Muscle of arm (tissue), 14 donors: ENCODE measurements at places on chromosomes 7 and 10. TPM values are rescaled to one million over a fixed set of nuclear protein-coding genes. Genes with fewer than 3 reads are reported as not detected.

C10orf105 gene
- polyA plus RNA-seq, result 0.24 TPM

DNA sequence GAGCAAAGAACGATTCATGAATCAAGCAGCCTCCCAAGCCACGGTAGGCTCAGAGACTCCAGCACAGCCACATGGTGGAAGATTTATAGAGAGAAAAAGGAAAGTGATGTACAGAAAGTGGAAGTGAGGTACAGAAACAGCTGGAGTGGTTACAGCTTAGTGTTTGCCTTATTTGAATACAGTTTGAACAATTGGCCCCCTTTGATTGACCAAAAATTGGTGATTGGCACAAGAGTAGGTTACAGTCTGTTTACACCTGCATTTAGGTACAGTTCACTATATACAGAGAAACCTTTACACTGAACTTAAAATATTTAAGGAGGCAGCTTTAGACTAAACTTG lies 136.4 kb upstream of the ASAH2 start:
- no peak for DNase-seq

AIFM2 gene
- 2.0 TPM for polyA plus RNA-seq

PDIA4 gene
- not detected for polyA plus RNA-seq

SPDYE9 gene
- polyA plus RNA-seq, result 0.17 TPM

ITIH5 gene
- 44.8 TPM for polyA plus RNA-seq

GRCh38 chr7:116560021-116560970 lies 35.5 kb downstream of the CAV1 start:
- no peak for DNase-seq

DNA sequence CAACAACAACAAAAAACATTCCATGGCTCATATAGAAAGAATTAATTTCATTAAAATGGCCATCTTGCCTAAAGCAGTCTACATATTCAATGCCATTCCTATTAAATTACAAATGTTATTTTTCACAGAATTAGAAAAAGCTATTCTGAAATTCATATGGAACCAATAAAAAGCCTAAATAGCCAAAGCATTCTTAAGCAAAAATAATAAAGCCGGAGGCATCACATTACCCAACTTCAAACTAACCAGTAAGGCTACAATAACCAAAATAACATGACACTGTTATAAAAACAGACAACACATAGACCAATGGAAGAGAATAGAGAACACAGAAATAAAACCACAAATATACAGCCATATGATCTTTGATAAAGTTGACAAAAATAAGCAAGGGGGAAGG lies 330.4 kb downstream of the KIF20B start:
- DNase-seq, result no peak

ST8SIA6 gene
- 2.0 TPM for polyA plus RNA-seq

PLAC9 gene
- 60.8 TPM for polyA plus RNA-seq

DNA sequence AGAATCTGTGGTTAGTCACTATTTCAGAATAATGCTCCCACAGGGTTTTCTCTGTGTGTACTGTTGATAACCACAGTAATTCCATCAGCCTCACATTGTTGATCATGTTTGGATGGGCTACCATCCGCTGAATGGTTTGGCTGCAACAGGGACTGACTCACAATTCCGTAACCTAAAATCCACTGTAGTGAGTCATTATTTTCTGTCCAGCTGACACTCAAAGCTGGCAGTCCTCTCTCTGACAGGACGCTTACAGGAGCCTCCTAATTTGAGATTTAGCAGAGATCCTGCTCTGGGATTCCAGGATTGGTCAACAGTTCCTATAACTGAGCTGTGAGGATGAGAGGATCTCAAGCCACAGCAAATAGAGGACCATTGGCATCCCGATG lies 32.7 kb downstream of the VWA2 start:
- no peak for DNase-seq

DNA sequence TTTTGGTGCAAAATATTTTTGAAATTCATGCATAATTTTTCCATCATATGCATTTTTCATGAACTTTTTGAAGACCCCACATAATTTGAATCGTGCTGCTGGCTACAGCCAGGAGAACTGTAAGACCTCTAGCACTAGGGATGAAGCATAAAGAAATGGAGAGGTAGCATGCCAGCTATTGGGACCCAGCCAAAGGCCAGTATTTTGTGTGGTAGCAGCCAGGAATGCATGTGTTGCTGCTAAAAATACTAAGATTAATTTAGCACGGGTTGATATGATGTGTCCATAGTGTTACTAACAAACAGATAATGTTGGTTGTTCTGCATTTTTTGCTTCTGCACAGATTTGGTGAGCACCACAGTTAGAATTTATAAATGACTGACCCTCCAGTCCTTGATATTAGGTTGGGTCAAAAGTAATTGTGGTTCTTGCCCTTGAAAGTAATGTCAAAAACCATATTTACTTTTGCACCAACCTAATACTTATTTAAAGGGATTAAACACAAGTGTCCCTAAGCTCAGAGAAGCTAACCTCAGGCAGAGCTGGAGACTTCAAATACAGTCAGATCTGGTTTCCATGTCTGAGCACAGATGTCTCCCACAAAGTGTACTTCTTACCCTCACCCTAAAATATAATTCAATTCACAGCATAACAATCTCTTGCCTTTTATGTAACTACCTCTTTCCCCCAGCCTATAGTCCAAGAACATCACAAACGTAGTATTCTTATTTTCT lies 54.1 kb upstream of the NPSR1 start:
- no peak for DNase-seq

- no peak for DNase-seq
These were observed 51.1 kb upstream of the PPP1R3C start for GRCh38 chr10:91683975-91684374.

ZC3HAV1L gene
- polyA plus RNA-seq, result 14.1 TPM

JAKMIP3 gene
- polyA plus RNA-seq, result not detected

CFAP46 gene
- polyA plus RNA-seq, result 0.50 TPM

NME8 gene
- not detected for polyA plus RNA-seq

CALN1 gene
- polyA plus RNA-seq, result 1.6 TPM

DNA sequence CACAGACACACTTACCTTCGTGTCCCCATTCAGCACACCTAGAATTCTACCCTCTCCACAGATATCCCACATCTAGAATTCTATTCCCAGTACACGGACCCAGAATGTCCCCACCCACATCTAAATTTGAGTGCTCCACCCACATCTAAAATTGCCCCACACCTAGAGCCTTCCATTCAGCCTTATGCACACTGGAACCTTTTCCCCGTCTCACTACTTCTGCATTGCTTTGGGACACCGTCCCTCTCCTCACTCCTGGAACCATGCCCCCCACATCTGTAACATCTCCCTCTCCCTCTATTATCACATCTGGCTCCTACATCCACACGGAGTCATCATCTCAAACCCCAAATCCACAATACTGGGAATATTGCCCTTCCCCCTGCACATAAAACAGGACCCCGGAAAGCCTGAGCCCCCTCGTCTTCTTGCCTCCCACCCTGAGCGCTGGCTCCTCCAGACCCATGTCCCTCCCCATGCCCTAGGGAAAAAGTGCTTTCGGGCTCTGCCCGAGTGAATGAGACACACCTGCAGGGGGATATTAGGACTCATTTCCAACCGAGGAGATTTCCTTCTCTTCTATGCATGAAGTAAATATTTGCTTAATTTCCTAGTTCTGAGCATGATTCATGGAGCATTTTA lies 125.8 kb upstream of the UNC5B start:
- no peak for DNase-seq

GRCh38 chr7:155216475-155217272 lies 81.0 kb upstream of the INSIG1 start:
- no peak for DNase-seq

GRCh38 chr10:50937230-50937907 lies 51.9 kb upstream of the A1CF start:
- peak; percentile 46 for DNase-seq

DNA sequence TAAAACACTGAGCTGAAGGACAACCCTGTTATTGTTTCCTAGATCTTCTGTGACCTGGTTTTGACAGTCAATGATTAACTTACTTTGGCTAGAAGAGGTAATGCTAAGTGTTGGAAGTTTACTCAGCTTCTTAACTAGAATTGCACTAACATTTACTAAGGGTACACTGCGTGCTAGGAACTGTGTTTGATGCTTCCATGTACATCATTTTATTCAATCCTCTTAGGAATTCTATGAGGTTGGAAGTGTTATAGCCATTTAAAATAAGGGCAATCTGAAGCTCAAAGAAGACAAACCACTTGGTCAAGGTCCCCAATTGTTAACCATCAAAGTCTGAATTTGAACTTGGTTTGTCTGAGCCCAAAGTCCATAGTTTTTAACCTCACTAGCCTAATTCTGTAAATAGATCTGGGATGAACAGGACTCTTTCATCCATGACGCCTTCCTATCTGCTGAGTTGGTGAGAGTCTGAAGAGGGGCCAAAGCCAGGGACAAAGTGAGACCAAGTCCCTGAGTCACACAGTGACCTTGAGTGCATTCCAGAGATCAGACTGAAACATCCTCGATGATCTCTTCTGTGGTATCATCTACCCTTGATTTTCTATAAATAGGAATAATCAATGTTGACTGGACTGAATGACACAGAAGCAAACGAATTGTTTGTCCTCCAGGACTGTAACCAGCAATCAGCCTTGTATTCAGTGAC lies 29.2 kb upstream of the ZNRF2 start:
- no peak for DNase-seq

DNA sequence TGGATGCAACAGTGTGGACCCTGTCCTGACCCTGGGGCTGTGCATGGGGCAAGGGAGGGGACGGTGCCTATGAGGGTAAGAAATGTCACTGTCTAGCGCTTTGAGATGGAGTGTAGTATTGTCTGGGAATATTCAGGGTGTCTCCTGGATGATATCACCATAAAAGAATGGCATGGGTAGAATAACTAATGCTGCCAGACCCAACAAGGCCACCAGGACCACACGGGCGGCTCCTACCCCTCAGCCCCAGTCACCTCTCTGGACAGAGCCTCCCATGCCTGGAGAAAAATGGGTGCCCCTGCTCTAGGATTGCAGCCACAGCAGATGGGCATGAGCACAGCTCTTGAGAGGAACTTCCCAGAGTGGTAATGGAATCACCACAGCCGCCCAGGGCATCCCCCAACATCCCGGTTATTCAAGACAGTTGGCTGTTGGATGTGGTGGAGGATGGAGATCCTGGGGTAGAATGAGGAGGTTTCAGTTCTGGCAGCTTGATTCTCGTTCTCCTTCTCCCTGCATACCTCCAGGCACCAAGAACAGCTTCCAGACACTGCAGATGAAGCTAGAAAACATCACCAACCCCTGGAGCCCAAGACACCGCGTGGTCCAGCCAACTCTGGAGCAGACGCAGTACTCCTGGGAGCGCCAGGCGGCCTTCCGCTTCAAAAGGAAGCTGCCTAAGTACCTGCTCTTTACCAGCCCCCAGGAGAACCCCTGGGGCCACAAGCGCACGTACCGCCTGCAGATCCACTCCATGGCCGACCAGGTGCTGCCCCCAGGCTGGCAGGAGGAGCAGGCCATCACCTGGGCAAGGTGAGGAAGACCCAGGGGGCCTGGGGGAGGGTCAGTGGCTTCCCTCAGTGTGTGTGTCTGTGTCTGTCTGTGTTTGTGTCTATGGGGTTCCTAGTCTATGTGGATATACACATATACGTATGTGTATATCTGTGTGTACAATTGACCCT lies 6.2 kb downstream of the AOC1 start:
- DNase-seq, result no peak

- no peak for DNase-seq
These were observed 17.2 kb downstream of the AP5Z1 start for GRCh38 chr7:4792537-4793126.

- no peak for DNase-seq
These were observed 2.8 kb downstream of the MCU start for GRCh38 chr10:72694476-72695369.

GRCh38 chr10:104317269-104317710 lies 21.0 kb downstream of the ITPRIP start:
- DNase-seq, result no peak

TAS2R5 gene
- 0.71 TPM for polyA plus RNA-seq

DNA sequence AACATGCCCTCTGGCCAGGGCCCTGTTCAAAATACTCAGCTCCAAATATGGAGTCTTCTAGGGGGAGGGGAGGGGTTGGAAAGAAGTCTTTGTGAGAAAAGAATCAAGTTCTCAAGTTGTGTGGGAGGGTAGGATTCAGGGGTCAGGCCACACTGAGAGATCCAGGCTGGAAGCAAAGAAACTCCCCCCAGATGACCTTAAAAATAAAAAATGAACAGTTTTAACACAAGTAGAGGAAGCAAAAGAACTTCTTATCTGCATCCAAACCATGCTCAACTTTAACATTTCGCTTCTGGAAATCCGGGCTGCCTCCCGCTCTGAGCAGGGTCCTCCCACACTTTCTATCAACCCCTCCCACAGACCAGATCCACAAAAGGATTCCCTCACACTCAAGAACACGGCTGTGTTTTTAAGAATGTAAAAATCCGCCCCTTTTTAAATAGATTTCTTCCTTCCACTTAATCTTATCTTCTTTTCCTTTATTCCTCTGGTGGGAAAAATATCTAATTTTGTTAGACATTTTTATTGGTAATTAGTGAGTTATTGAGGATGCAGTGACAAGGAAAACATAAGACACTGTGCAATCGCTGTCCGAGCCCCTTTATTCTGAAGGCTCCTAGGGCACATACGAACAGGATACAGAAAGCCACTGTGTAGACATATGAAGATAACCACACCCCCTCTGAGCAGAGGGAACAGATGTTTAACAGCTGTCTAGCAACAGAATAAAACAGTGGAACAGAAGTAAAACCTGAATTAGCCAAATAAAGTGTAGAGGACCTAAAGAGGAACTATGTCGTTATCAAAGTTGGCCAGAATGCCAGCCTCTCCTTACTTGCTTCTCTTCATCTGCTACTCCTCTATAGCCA lies 43.8 kb downstream of the CYTH3 start:
- peak; percentile 84 for DNase-seq

DNA sequence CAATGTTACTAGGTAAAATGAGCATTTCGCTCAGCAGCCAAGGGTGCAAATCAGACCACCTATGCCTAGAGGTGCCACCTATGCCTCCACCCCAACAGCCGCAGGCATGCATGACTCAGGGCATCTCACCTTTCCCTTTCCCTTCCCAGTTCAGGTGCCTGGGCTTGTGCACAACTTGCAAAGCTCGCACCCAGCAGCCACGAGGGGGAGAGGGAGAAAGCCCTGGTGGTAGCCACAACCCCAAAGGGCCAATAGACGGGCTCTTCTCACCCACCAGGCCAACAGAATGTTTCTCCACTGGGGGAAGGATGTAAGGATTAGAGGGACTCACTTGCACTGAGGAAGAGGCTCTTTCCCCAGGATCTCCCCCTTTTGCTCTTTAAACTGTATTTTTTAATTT lies 462.3 kb upstream of the PCDH15 start:
- DNase-seq, result no peak

ASB13 gene
- 8.9 TPM for polyA plus RNA-seq

GRCh38 chr7:103474956-103475355 lies 28.9 kb upstream of the SLC26A5 start:
- no peak for DNase-seq

DNA sequence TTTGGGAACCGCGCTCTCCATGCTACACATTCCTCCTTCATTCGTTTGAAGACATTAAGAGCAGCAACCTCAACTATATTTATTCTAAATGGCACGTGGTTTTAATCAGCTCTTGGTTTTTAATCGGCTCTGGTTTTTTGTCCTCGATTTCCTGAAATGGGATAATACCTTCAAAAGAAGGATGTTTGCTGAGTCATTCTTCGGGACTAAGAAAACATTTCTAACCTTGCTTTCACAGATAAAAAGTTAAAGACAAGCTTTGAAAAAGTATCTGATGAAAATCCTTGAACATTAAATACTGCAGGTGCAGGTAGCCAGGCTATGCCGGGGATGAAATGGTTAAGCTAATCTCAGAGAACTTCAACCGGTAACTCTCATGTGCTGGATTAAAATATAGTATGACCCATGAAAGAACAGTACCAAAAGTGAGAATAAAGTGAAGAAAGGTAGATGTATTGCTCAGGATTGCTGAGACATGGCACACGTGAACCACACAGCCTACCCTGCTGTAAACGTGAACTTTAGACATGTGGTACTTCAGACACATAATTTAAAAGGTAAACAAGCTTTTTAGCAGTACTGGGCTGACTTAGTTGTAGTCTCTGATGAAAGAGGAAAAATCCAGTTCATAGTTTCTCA lies 89.1 kb downstream of the PTPRN2 start:
- DNase-seq, result no peak
